ENCODE measurements at places on chromosomes 11 and 22. TPM values are rescaled to one million over a fixed set of nuclear protein-coding genes. Genes with fewer than 3 reads are reported as not detected.

DNA sequence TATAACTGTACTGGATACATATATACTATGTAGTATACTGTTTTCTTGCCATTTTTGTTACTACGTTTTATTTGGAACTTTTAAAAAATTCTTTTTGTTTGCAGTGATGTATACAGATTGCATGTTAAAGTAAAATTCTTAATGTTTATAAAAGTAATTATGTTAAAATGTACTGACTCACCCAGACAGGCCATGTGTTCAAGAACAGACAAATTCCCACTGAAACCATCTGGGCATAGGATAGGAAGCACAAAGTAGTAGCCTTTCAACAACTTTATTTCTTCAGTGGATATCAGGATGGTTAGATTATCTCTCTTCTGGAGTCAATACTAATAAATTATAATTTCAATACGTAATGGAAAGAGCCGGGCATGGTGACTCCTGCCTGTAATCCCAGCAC is 19.8 kb downstream of the PRMT3 start:
- no peak for DNase-seq

DNA sequence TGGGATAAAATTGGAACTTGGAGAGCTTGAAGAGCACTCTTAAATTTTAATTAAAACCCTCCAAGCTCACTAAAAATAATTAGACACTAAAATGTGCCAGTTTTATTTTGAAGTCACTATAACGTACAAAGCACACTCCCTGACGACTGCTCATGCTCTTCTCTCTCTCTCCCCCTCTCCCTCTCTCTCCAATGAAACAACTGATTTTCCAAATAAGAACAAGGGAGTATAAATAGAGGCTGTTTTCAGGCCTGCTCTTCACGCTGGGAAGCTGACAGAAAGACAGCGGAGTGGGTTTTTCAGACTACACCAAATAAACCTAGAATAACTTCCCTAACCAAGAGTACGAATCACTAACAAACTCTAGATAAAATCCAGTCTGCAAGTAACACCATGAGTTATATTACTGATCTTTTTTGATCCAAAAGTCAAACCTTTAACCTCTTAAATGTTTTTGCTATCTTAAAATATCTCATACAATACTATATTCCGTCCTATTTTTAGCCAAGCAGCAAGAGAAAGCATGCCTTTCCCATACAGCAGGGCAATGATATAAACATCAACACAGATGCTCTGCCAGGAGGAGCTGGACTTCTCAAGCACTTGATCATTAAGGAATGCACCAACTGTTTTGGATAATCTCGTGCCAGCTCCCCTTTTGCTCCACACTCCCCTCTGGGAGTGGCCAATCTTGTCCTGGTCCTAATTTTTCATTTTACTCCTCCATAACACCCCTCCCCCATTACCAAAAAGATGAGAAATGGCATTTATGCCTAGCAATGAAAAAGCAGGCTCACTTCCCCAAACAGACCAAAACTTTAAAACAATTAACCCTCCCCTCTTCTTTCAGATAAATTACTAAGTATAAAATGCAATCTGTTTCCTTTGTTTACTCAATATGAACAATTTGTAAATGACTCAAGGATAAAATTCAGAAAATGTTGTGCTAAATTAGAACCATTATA is 116.9 kb downstream of the SOX6 start:
- no peak for DNase-seq

DNA sequence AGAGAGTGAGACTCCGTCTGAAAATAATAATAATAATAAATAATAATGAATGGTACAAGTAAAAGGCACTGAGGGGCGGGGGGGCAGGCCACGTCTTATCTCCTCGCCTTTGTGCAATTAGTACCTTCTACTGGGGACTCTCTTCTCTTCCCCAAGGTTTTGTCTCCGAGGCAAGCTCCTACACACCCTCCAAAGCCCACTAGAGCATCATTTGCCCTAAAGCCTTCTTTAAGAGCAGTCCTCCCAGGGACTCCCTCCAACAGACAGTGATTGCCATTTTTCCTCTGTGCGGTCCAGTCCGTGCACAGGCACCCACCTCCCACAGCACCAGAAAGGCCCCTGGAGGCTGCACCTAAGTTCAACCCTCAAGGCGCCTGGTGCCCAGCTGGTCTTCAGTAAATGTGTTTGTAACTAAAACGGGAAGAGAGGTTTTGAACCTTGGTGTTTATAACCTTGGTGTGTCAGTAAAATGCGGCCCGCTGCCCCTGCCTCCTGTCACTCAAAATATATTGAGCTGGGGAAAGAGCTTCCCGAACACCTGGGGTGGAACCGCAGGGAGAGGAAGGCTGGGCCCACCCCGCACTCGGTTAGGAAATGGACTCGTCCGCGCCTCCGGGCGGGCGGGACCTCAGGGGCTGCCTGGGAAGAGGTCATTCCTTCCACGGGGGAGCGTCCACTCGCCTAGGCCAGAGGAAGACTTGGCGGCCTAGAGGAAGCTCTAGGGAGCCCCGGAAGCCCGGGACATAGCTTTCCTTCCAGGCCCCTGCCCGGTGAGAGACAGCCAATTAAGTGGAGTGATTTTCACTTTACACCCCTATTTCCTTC is 4.7 kb upstream of the KDELR3 start:
- DNase-seq: peak; percentile 73

DEUP1 gene
- total RNA-seq: not detected

GRCh38 chr22:23053051-23053707 is 17.1 kb upstream of the GNAZ start:
- peak; percentile 56 for DNase-seq

DNA sequence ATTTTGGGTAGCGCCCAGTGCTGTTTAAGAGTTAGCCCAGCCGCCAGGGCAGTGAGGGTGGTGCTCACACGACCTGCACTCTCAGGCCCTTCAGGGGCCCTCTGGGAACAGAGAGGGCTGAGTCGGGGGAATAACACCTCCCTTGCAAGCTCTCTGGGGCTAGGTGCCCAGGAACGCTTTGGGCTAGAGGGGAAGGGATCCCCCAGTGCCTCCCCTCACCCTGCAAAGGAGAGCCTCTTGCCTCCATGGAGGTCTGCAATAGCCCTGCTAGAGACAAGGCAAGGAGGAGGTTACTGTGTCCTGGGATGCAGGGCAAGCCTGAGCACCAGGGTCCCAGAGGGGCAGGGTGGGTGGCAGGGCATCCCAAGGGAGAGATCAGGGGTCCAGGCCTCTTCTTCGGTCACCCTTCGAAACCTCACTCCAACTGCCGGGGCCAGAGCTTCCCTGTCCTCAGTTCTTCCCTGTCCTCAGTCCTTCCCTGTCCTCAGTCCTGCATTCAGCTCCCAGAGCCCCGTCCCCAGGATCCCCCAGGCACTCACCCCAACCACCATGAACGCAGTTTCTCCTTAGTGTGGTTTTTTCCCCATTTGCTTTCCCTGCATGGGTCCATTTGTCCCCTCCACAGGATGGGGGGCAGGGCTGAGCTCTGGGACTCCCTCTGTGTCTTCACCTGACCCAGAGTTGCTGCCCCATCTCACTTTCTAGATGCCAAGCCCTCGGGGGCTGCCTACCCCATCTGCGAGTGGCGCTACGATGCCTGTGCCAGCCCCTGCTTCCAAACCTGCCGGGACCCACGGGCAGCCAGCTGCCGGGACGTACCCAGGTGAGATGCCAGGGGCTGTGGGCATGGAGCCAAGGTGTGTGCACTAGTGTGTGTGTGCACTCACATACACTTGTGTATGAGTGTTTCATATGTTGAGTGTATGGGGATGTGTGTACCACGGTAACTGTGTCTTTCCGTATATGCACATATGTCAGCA is 60.8 kb downstream of the OTOG start:
- no peak for DNase-seq

- DNase-seq: no peak
These were observed 104.3 kb downstream of the VPREB1 start for GRCh38 chr22:22348815-22349454.

IPO7 gene
- 107 TPM for total RNA-seq

UCP3 gene
- 1.9 TPM for total RNA-seq

GGTLC2 gene
- total RNA-seq: not detected
